Activated CD8-positive, alpha-beta memory T cell treated with anti-CD3 and anti-CD28 coated beads, Interleukin-2, amount 10 ng/mL, durations not matched to agents 7 days and 5 days (primary cell): ENCODE measurements at places on chromosomes 4 and X. TPM values are rescaled to one million over a fixed set of nuclear protein-coding genes. Genes with fewer than 3 reads are reported as not detected.
A peak's percentile ranks its signal among the peaks of the same experiment; 100 is the strongest.

GPAT3 gene
- total RNA-seq, result 25.9 TPM

GYG2 gene
- not detected for total RNA-seq

STATH gene
- total RNA-seq, result not detected

KLF8 gene
- total RNA-seq, result 2.5 TPM

SPON2 gene
- total RNA-seq, result 11.7 TPM

TAF7L gene
- total RNA-seq, result not detected

MAGEA4 gene
- not detected for total RNA-seq

VEGFC gene
- not detected for total RNA-seq

NAAA gene
- total RNA-seq, result 40.6 TPM

ASMTL gene
- 39.9 TPM for total RNA-seq

DMRTC1B gene
- not detected for total RNA-seq

FDCSP gene
- total RNA-seq, result not detected

SERPINA7 gene
- total RNA-seq, result not detected

FAAH2 gene
- total RNA-seq, result 2.2 TPM

DACH2 gene
- total RNA-seq, result not detected

DNA sequence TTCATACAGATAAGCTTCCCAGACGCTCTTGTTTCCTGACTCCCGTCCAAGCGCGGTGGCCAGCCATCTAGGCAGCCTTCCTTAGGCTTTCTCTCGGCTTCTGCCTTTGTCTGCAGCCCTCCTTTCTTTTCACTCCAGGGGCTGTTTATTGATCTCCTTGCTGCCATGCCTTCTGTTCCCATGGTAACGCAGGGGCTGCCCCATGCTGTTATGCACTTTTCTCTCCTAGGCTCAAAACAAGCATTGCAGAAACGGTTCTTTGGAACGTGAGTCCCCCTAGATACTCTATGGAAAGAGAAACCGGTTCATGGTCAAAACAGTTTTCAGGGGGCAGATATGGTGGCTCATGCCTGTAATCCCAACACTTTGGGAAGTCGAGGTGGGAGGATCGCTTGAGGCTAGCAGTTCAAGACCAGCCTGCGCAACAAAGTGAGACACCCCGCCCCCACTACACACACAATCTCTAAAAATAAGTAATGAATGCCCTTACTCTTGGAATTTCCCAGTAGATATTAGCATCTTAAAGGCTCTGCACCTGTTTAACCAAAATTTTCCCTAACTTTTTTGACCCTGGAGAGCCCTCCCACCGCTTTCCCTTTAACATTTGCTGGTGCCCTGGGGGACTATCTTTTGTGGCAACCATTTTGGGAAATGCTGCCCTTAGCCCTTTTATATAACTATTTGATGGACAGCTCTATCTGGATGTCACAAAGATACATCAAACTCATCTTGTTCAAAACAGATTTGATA, 53.9 kb upstream of the ZNF157 start:
- no peaks in the 10 kb centered on the region for H3K4me1 ChIP-seq
- no peak for DNase-seq
- no peaks in the 10 kb centered on the region for H3K27me3 ChIP-seq
- H3K27ac ChIP-seq, result no peak overlapping the region
- no peaks in the 10 kb centered on the region for H3K36me3 ChIP-seq

GRCh38 chr4:124710015-124710741, 2.4 kb downstream of the ANKRD50 start:
- no peak overlapping the region for H3K4me3 ChIP-seq
- peaks cover 11% of the 10 kb centered on the region for H3K27me3 ChIP-seq
- no peak overlapping the region for H3K27ac ChIP-seq
- peaks cover 3% of the 10 kb centered on the region for H3K4me1 ChIP-seq
- no peak for DNase-seq

DNA sequence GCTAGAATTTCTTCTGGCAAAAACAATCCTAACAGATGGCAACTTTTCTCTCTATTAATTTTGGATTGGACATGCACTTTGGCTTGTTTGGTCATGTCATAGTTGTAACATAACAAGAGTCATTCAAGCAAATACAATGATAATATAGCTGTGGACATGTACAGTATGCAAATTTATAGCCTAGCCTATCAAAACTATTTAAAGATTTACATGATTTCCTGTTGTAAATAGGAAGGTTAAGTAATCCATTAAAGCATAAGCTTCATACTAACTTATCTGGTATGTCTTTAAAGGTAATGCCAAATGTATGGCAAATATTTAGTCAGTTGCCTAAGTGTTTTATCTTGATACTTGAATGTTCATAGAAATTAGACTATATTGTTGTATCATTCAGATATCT, 45.3 kb downstream of the RPA4 start:
- DNase-seq, result no peak
- no peaks in the 10 kb centered on the region for H3K27me3 ChIP-seq

DNA sequence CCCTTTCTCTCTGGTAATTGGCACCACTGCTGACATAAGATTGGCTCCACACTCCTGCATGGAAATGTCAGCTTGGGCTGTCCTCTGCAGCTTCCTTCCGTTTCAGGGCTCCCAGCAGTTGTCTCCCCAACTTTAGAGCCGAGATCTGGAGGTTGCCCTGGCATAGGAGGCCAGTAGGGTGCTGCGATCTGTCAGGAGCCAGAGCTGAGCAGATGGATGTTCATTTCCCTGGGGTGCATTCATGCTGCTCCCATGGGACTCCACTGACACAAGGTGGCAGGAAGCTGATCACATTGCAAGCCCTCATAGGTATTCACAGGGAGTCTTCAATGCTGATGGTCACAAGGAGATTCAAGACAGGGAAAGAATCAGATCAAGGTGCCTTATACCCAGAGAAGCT, 116.6 kb upstream of the RAI2 start:
- no peaks in the 10 kb centered on the region for H3K36me3 ChIP-seq
- DNase-seq, result no peak
- no peaks in the 10 kb centered on the region for H3K4me1 ChIP-seq
- H3K4me3 ChIP-seq, result no peak overlapping the region
- peaks cover 2% of the 10 kb centered on the region for H3K27me3 ChIP-seq

DNA sequence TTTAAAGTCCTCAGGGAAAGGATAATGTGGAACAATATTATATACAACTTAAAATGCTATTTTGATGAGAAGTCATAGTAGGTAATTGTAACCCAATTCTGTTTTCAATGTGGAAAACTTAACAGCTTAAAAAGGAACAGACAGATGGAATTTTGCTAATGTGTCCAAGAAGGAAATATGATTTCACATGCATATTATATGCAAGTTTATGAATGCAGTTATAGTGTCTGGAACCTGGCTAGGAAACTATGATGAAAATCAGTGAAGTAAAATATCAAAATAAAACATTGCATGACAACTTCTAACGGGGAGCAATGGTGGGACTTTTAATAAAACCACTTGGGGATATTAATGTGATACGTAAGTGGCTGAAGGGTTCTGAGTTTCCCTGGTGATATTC, 152.6 kb upstream of the HAND2 start:
- H3K27ac ChIP-seq, result no peak overlapping the region
- no peak for DNase-seq
- H3K4me3 ChIP-seq, result no peak overlapping the region
- H3K4me1 ChIP-seq, result no peaks in the 10 kb centered on the region

GRCh38 chrX:6694977-6695376, 160.1 kb upstream of the VCX3A start:
- no peak for DNase-seq
- no peak overlapping the region for H3K4me3 ChIP-seq
- no peaks in the 10 kb centered on the region for H3K4me1 ChIP-seq
- no peak overlapping the region for H3K27ac ChIP-seq

DNA sequence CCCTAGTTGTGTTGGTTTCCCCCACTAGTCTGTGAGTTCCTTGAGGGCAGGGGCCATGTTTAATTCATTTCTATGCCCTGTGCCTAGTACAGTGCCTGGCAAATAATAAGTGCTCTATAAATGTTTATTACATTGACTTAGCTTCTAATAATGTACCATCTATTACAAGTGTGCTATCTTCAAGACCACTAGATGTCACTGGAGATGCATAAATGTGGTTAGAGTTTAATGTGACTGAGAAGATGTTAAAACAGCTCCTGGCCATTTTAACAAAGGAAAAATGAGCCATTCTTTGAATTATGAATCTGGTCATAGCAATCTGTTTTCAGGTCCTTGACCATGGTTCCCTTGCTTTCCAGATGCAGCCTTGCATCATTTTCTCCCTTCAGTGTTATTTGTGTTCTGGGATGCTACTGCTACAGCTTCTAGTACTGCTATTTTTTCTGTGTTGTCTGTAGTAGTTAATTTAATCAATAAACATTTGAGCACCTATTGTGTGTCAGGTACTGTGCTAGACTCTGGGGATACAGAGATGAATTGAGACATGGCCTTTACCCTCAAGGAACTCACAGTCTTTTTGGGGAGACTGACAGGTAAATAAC, 43.2 kb downstream of the SLC9A6 start:
- H3K27ac ChIP-seq, result no peak overlapping the region
- no peaks in the 10 kb centered on the region for H3K4me1 ChIP-seq
- no peaks in the 10 kb centered on the region for H3K27me3 ChIP-seq
- peaks cover 4% of the 10 kb centered on the region for H3K36me3 ChIP-seq

- no peak for DNase-seq
- no peaks in the 10 kb centered on the region for H3K36me3 ChIP-seq
- no peaks in the 10 kb centered on the region for H3K27me3 ChIP-seq
- no peak overlapping the region for H3K27ac ChIP-seq
These were observed 126.6 kb downstream of the PPP4R3C start for GRCh38 chrX:27336466-27337091.

GRCh38 chr4:116885579-116885978, 199.8 kb downstream of the TRAM1L1 start:
- H3K36me3 ChIP-seq, result no peaks in the 10 kb centered on the region
- no peak for DNase-seq
- no peak overlapping the region for H3K4me3 ChIP-seq
- no peak overlapping the region for H3K27ac ChIP-seq
- no peaks in the 10 kb centered on the region for H3K27me3 ChIP-seq

DNA sequence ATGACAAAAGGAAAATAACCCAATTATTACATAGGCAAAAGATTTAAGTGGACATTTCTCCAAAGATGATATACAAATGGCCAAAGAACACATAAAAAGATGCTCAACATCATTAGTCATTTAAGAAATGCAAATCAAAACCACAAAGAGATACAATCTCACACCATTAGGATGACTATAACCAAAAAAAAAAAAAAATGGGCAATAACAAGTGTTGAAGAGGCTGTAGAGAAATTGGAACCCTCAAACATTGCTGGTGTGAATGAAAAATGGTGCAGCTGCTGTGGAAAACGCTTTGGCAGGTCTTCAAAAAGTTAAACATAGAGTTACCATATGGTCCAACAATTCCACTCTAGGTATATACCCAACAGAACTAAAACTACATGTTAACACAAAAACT, 5.6 kb upstream of the PRDX4 start:
- H3K27me3 ChIP-seq, result no peaks in the 10 kb centered on the region
- no peak for DNase-seq
- no peak overlapping the region for H3K27ac ChIP-seq
- H3K36me3 ChIP-seq, result no peaks in the 10 kb centered on the region
- H3K4me3 ChIP-seq, result no peak overlapping the region

- H3K36me3 ChIP-seq, result no peaks in the 10 kb centered on the region
- H3K4me1 ChIP-seq, result no peaks in the 10 kb centered on the region
- H3K4me3 ChIP-seq, result no peak overlapping the region
- no peak overlapping the region for H3K27ac ChIP-seq
- DNase-seq, result no peak
These were observed 36.2 kb upstream of the TASL start for GRCh38 chrX:30613721-30614120.

- DNase-seq, result no peak
- no peaks in the 10 kb centered on the region for H3K27me3 ChIP-seq
- H3K27ac ChIP-seq, result no peak overlapping the region
- H3K4me3 ChIP-seq, result no peak overlapping the region
- H3K36me3 ChIP-seq, result no peaks in the 10 kb centered on the region
These were observed 148.1 kb upstream of the EOLA2 start for GRCh38 chrX:150086371-150086770.

- H3K36me3 ChIP-seq, result peaks cover 18% of the 10 kb centered on the region
- DNase-seq, result no peak
- peak overlapping the region; percentile 76 for H3K4me3 ChIP-seq
- H3K4me1 ChIP-seq, result peaks cover 33% of the 10 kb centered on the region
- peak overlapping the region; percentile 93 for H3K27ac ChIP-seq
- H3K27me3 ChIP-seq, result no peaks in the 10 kb centered on the region
These were observed 680 bp upstream of the ASMTL start for GRCh38 chrX:1453395-1453783.

DNA sequence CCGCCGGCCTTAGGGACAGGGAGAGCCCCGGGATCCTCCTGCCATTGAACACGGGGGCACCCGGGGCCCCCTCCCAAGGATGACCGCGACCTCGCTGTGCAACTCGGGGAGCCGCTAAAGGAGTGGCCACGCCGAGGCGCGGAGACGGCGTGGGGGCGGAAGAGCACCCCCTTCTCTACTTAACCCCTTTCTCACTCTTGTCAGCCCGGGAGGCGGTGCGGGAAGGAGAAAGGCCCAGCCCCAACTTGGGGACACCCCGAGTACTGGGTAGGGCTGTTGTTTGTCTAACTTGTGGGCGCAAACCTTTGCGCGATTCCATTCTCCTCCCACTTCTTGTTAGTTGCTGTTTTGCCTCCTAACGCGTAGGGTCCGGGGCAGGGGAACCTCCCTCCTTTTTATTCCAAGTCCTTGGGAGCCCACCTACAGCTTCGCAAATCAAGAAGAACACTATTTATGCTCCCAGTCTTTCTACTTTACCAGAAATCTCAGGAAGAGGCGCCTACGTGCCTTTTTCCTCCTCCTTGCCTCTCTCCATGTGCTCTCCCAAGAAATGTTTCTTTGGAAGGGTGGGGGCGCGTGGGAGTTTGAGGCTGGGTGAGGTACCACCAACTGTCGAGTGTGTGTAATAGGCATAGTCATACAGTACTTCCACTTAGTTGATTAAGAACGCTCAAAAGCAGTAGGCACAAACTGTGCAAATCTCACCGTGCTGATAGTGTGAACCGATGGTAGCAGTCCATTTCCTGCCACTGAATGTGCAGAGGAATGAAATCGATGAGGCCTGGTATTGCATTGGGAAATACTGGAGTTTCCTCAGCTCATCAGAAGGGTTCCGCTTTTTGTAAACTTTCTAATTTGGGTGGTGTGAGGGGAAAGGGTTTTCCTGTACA, 813 bp downstream of the DIAPH2 start:
- H3K36me3 ChIP-seq, result peaks cover 6% of the 10 kb centered on the region
- DNase-seq, result peak; percentile 54
- H3K4me1 ChIP-seq, result peaks cover 26% of the 10 kb centered on the region

DNA sequence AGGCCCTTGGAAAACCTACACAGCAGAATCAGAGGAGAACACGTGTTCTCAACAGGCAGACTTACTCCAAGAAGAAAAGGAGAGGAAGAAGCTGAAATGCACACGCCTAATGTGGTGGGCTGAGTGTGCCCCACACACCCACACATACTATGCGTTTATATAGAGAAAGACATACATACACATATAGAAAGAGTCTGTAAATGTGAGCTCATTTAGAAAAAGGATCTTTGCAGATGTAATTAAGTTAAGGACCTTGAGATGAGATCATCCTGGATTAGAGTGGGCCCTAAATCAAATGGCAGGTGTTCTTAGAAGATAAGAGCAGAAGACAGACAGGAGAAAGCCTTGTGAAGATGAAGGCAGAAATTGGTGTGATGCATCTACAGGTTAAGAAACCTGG, 87.2 kb upstream of the KLF3 start:
- no peaks in the 10 kb centered on the region for H3K4me1 ChIP-seq
- no peak for DNase-seq
- H3K27me3 ChIP-seq, result no peaks in the 10 kb centered on the region

- DNase-seq, result no peak
- H3K27ac ChIP-seq, result no peak overlapping the region
- no peak overlapping the region for H3K4me3 ChIP-seq
- peaks cover 8% of the 10 kb centered on the region for H3K4me1 ChIP-seq
- H3K36me3 ChIP-seq, result no peaks in the 10 kb centered on the region
These were observed 5.3 kb downstream of the FHDC1 start for GRCh38 chr4:152941411-152941810.

- DNase-seq, result no peak
- no peak overlapping the region for H3K4me3 ChIP-seq
- no peaks in the 10 kb centered on the region for H3K4me1 ChIP-seq
- H3K27me3 ChIP-seq, result no peaks in the 10 kb centered on the region
- H3K36me3 ChIP-seq, result no peaks in the 10 kb centered on the region
These were observed 42.0 kb upstream of the MAPK10 start for GRCh38 chr4:86401826-86402225.
